ENCODE measurements at places on chromosomes 1 and 21. TPM values are rescaled to one million over a fixed set of nuclear protein-coding genes. Genes with fewer than 3 reads are reported as not detected.
A peak's percentile ranks its signal among the peaks of the same experiment; 100 is the strongest.

GRCh38 chr1:34342334-34342733 lies 165.6 kb downstream of the C1orf94 start:
- no peak overlapping the region for H3K27ac ChIP-seq
- H3K36me3 ChIP-seq, result no peaks in the 10 kb centered on the region
- H3K4me3 ChIP-seq, result no peak overlapping the region
- no peaks in the 10 kb centered on the region for H3K4me1 ChIP-seq
- H3K27me3 ChIP-seq, result no peaks in the 10 kb centered on the region

DNA sequence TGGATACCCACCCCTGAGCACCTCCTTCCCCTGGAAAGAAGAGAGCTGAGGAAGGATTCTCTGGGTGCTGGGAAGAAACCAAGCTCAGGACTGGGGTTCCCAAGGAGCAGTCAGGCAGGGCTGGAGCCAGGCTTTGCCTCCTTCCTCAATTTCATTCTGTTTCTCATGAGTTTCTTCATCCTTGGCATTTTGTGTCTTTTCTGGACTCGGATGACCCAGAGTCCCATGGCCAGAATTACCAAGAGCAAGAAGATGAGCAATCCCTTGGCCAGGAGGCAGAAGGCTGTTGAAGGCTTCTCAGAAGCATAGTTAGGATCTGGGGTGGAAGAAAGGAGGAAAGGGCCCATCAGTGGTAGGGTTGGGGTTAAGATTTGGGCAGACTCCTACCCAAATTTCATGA lies 2.5 kb downstream of the SLAMF9 start:
- no peaks in the 10 kb centered on the region for H3K36me3 ChIP-seq
- H3K4me3 ChIP-seq, result no peak overlapping the region
- peak; percentile 69 for DNase-seq
- no peaks in the 10 kb centered on the region for H3K27me3 ChIP-seq
- H3K27ac ChIP-seq, result no peak overlapping the region
- H3K4me1 ChIP-seq, result no peaks in the 10 kb centered on the region

DNA sequence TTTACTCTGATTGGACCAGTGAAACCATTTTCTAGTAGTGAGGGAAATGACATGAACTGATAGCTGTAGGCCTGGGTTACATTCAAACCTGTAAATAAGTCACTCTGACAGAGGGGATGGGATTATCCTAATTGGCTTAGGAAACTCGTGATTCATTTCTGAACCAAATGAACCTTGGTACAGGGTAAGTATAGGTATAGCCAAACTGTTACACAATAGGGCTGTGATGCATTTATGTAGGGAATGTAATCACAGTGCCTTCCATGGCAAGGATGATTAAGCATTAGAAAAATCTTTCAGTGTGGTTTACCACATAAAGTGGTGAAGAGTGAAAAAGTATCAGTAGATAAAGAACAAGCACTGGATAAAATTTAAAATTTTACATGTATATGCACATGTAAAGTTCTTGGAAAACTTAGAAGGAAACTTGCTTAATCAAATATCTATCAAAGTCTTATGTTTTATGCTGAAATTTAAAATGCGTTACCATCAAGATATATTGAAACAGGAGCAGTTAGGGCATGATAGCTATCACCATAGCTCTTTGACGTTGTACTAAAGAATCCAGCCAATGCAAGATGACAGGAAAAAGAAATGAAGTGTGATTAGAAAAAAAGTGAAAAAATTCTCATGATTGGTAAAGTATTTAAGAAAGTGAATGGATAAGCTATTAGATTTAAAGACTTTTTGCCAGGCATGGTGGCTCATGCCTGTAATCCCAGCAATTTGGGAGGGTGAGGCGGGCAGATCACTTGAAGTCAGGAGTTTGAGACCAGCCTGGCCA lies 63.0 kb downstream of the RABGAP1L start:
- no peaks in the 10 kb centered on the region for H3K27me3 ChIP-seq
- no peak overlapping the region for H3K4me3 ChIP-seq
- peaks cover 7% of the 10 kb centered on the region for H3K4me1 ChIP-seq
- peak; percentile 84 for DNase-seq
- peak overlapping the region; percentile 47 for H3K27ac ChIP-seq

DNA sequence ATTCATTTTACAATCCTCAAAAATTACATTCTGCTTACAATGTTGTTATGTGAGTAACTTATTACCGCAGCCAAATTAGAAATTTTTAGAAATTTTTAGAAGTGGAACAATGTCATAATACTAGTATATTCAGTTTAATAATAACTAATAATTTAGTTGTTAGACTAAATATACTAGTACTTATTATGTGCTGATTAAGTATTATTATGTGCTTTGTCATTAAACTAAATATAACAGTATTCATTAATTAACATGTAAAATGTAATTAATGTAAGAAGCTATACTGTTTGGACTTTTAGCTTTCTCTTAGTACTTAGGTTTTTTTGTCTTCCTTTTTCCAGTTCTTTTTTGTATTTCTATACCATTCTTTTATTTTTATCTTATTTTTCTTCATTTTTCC lies 15.3 kb downstream of the ODR4 start:
- DNase-seq, result no peak
- H3K27me3 ChIP-seq, result no peaks in the 10 kb centered on the region
- H3K36me3 ChIP-seq, result peaks cover 64% of the 10 kb centered on the region
- H3K27ac ChIP-seq, result no peak overlapping the region
- no peaks in the 10 kb centered on the region for H3K4me1 ChIP-seq

- H3K36me3 ChIP-seq, result no peaks in the 10 kb centered on the region
- H3K27me3 ChIP-seq, result no peaks in the 10 kb centered on the region
- no peak for DNase-seq
Measured at GRCh38 chr1:1274931-1275431, 1.3 kb upstream of the UBE2J2 start.

DNA sequence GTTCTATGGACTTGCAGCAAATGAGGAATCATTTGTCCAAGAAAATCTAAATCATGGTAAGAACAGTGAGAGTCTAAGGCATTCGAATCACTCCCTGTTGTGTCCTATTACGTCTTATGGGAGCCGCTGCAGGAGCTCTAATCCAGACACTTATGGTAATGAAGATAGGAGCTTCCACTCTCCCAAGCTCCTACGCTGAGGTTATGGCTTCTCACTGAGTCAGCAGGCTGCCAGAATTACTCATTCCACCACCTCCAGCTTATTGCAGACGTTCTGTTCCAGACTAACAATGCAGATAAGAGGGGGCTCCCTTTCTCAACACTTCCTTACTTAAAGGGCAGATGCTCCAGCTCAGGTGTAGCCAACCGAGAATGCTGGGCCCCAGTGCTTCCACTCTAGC lies 212.6 kb downstream of the GREM2 start:
- H3K27me3 ChIP-seq, result no peaks in the 10 kb centered on the region
- peaks cover 79% of the 10 kb centered on the region for H3K4me1 ChIP-seq
- H3K4me3 ChIP-seq, result peak overlapping the region; percentile 16
- peak; percentile 96 for DNase-seq
- H3K36me3 ChIP-seq, result peaks cover 13% of the 10 kb centered on the region

GRCh38 chr1:110927484-110928075 lies 36.1 kb downstream of the LRIF1 start:
- H3K27me3 ChIP-seq, result no peaks in the 10 kb centered on the region
- H3K4me3 ChIP-seq, result no peak overlapping the region
- H3K27ac ChIP-seq, result no peak overlapping the region

GRCh38 chr21:39103689-39104088 lies 79.6 kb downstream of the PSMG1 start:
- H3K4me3 ChIP-seq, result 0 out of 2 replicates have a peak overlapping the region, but pooled peaks have one; percentile 8

DNA sequence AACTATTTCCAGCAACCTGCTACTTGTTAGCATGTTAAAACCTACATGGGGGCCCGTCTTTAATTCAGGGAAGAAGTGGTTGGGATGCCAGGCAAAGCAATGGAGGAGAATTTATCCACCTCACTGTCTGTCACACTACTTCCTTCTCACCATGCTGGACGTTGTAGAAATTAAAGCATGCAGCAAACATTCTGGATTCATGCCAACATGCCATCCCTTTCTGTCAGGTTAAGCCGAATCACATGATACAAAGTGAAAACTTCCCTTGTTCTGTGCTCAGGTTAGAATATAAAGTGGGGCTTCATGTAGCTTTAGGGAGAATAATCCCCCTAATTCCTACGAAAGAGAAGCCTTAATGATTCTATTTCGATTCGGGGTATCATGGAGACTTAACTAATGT lies 95.5 kb downstream of the ERG start:
- no peaks in the 10 kb centered on the region for H3K27me3 ChIP-seq
- H3K4me1 ChIP-seq, result no peaks in the 10 kb centered on the region
- no peaks in the 10 kb centered on the region for H3K36me3 ChIP-seq
- H3K4me3 ChIP-seq, result no peak overlapping the region

GRCh38 chr1:6438047-6438525 lies 13.5 kb downstream of the ESPN start:
- H3K27ac ChIP-seq, result no peak overlapping the region
- H3K4me3 ChIP-seq, result no peak overlapping the region
- no peaks in the 10 kb centered on the region for H3K4me1 ChIP-seq
- H3K27me3 ChIP-seq, result peaks cover 13% of the 10 kb centered on the region

DNA sequence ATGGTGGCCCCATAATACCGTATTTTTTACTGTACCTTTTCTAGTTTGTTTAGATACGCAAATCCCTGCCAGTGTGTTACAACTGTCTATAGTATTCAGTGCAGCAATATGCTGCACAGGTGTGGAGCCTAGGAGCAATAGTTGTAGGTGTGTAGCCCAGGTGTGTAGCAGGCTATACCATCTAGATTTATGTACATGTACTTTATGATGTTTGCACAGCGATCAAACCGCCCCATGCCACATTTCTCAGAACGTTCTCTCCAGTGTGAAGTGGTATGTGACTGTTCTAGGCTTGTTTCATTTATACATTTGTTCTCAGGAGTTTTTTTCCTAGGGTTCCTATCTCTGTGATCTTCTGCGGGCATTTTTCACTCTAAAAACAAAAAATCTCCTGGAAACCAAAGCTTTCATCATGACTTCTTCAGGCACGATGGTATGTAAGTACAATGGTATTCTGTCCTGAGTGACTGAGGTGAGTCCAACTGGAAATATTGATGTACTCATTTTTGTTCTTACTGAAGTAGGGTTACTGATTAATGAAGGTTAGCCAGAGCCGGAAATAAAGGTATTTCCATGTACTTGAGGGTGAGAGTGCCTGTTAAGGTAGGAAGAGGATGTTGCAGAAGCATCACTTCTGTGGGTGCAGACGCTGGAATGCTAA lies 153.0 kb downstream of the GABPA start:
- no peaks in the 10 kb centered on the region for H3K4me1 ChIP-seq
- no peak for DNase-seq
- H3K27ac ChIP-seq, result no peak overlapping the region
- H3K4me3 ChIP-seq, result no peak overlapping the region
- peaks cover 16% of the 10 kb centered on the region for H3K36me3 ChIP-seq

DNA sequence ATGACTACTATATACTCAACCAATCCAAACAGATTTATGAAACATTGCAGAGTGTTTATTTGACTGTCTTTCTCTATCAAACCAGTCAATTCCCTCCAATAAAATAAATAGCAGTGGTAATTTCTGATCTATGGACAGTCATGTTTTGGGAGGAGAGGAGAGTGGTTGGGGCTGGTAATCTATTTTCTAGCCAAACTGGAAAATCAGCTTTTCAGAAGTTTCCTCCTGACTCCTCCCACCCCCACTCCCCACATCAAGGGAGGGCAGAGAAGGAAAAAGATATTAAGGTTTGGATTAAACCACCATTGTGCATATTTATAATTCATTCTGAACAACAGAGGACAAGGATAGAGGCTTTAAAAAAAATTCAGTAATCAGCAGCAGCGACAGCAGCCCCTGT lies 69.4 kb upstream of the SOX13 start:
- no peaks in the 10 kb centered on the region for H3K27me3 ChIP-seq
- H3K4me1 ChIP-seq, result no peaks in the 10 kb centered on the region
- no peak overlapping the region for H3K4me3 ChIP-seq

DNA sequence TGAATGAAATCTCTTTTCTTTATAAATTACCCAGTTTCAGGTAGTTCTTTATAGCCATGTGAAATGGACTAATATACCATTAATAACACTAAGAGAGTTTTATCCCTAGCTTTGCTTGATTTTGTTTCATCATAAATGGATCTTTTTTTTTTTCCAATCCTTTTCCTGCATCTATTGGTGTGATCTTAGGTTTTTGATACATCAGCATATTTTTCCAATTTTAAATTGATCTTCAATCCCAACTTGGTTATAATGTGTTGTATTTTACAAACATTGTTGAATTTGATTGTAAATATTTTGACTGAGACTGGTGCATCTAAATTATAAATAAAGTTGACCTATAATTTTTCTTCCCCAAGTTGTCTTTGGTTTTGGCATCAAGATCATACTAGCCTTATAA lies 4.3 kb upstream of the RTCA start:
- no peaks in the 10 kb centered on the region for H3K27me3 ChIP-seq
- no peak overlapping the region for H3K4me3 ChIP-seq

- DNase-seq, result no peak
- H3K27me3 ChIP-seq, result no peaks in the 10 kb centered on the region
- H3K4me1 ChIP-seq, result no peaks in the 10 kb centered on the region
- no peak overlapping the region for H3K4me3 ChIP-seq
- no peak overlapping the region for H3K27ac ChIP-seq
Measured at GRCh38 chr1:65054481-65054880, 88.1 kb upstream of the JAK1 start.

DNA sequence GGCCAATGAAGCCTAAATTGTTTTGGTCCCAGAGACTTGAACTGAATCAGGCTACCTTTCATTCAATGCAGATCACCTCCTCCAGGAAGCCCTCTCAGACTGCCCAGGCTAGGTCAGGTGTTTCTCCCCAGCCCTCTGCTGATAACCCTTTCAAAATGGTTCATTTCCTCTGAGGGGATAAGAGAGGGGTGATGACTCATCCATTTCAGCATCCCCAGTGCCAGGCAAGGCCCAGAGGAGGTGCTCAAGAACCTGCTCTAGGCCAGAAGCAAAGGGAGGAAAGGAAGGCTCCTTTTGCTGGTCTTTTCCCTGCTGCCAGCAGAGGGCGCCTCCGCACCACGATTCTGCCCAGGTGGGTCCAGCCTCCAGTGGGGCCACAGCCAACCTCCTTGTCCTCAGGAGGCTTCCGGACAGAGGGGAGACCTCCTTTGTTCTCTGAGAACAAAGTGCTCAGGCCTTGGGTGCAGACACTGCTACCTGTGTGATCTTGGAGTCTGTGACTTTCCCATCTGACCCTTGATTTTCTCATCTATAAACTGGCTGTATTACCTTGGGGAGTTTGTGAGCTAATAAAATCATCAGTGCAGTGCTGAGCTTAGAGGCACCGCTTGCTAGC lies 45.3 kb upstream of the ARHGEF10L start:
- no peak overlapping the region for H3K27ac ChIP-seq
- peak; percentile 84 for DNase-seq
- H3K4me3 ChIP-seq, result no peak overlapping the region
- H3K4me1 ChIP-seq, result no peaks in the 10 kb centered on the region
- no peaks in the 10 kb centered on the region for H3K36me3 ChIP-seq
- no peaks in the 10 kb centered on the region for H3K27me3 ChIP-seq

Gene ALPL
- 0.95 TPM for polyA plus RNA-seq

Gene PLPP3
- polyA plus RNA-seq, result 79.5 TPM

Gene WNT9A
- 0.09 TPM for polyA plus RNA-seq

Gene FCGR1A
- polyA plus RNA-seq, result not detected

Data from GM23248 (cell line).